ENCODE measurements at places on chromosomes 6 and 20.

- DNase-seq = no peak
Measured at GRCh38 chr6:170149681-170150589, 140.9 kb downstream of the DLL1 start.

DNA sequence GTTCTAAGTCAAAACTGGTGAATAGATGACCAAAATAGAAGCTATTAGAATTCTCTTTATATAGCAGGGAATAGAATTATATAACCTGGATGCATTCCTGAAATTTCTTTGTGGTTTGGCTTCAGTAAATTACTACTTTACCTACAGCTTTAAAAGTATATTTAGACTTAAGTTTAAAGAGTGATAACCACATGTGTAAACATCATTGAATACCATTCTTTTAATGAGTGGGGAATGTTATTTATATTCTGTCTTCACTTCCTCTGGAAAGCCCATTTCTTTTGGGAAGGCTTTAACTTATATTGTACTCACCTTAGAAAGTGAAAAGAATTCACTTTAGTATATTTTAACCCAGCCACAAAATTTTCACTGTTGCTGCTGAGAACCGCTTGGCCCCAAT is 39.1 kb downstream of the PLEKHG1 start:
- DNase-seq = no peak

- DNase-seq = no peak
Measured at GRCh38 chr20:61099806-61100205, 152.3 kb upstream of the CDH4 start.

GRCh38 chr20:3461911-3462677 is 8.7 kb upstream of the ATRN start:
- DNase-seq = no peak

GRCh38 chr6:46410334-46410953 is 80.8 kb downstream of the RCAN2 start:
- DNase-seq = peak; percentile 55

- DNase-seq = no peak
Measured at GRCh38 chr20:21006611-21007010, 99.5 kb downstream of the LINC00237 start.

DNA sequence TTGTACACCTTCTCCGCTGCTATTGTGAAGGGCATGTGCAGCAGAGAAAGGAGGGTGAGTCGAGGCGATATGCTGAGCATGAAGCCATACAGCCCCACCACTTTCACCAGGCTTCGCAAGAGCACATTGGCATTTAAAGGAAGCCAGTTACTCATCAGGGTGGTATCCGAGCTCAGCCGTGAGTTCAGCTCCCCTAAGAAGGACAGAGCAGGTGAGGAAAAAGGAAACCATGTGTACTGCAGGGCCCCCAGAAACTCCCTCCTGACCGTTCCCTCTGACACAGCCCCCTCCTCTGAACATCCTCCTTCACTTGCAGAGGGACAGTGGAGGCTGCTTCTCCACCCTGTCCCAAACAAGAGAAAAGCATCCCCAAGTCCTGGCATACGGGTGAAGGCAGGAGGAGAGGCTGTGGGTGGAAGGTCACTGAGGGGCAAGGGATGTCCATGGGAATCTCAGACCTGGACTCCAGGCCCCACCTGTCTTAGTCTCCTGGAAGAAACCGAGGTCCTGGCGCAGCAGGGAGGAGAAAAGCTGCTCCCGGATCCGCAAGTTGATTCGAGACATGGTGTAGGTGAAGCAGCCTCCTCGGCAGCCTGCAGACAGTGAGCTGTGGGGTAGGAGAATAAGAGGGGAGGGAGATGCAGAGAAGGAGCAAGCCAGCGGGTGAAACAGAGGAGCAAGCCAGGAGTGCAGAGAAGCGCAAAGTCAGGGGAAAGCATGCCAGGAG is 3.2 kb downstream of the TAP2 start:
- DNase-seq = no peak

GRCh38 chr6:12286373-12287110 is 3.6 kb upstream of the EDN1 start:
- no peak for DNase-seq

DNA sequence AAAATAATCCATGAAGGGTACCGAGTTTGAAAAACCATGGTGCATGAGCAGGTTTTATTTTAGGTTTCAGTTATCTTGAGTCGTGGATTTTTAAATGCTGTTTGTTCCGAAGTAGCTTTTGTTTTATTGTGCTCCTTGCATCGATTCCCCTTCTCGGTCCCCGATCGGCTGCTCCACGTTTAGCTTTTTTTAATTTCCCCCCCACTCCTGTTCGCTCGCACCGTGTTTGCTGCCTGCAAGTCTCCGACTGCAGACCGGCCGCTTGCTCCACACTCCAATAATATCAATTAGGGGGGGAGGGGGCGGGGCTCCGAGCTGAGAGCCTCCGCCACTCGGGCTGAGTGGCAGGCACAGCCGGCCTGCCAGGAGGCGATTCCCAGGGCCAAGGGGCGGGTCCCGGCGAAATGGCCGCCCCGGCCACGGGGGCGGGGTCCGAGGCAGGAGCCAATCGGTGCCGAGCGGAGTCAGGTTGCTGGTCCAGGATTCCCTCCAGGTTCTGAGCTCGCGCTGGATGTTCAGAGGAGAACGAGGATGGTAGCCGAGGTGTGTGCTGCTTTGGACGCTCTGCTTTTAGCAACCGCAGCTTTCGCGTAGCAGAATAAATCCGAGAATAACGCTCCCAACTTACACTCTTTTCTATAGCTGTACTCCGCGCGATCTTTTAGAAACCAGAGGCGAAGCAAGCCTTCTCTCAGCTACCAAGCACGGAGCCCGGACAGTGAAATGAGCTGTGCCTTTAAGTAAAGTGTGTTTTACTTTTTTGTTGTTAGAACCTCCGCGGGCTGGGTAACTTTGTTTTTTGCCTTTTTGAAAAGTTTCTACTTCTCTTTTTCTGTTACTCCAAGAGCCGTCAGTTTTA is at the start of gene EPHA7:
Gene EPHA7 (minus strand): TSS at position 256 of the 859 bp plus-strand sequence. CDS start 218 bp downstream, at position 38.
- no peak for DNase-seq

DNA sequence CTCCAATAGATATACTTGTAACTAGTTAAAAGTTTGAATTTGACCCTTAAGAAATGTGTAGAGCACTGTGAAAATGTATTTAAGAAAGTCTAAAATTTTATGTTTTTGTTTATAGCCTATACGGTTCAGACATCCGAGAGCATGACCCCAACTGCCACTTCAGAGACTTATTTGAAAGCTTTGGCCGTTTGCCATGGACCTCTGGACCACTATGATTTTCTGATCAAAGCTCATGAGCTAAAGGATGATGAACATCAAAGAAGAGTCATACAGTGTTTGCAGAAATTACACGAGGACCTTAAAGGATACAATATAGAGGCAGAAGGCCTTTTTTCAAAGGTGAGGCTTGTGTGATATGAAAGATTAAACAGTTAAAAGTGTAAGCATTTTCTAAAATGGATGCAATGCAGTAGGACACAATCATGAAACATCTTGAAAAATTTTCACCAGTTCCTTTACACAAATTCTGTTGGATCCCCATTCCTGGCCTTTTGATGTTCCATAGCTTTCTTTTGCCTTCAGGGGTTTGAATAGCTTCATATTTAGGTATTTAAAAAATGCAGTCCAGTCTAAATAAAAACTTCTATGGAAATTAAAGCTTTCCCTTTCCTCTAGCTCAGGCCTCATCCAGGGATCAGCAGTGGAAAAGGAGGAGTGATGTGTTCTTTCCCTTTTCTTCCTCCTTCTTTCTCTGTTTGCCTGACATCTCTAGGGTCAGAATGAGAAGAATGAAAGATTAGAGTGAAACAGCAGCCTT is 29.0 kb downstream of the AFG1L start:
- no peak for DNase-seq

DNA sequence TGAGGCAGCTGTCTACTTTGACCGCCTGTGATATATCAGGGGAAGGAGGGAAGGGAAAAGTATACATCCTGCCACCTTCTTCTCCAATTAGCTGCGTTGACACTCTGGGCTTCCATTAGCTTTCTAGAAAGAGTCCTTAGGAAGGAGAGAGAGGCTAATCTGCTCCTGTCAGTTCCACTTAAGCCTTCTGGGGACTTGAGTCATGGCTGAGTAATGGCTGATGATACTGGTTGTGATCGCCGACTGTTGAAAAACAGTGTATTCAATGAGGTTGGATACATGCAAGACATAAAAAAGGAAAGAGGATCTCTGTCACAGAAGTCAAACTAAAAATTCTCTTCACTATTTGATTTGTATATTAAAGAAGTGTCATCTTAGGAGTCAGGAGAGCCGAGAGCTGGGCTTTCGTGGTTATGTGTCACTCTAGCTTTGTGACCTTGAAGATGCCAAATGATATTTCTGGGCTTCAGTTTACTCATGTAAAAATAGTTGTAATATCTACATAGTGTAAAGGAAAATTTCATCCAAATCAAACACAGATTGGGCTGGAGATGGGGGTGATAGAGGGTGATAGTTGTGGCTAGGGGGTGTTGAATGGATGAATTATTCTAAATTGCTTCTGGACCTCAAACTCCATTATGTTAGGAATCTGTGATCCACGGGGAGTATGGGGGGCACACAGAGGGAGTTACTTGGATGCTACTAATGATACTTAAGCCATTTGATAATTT is 189.0 kb downstream of the UST start:
- no peak for DNase-seq

- DNase-seq = no peak
Measured at GRCh38 chr20:10655720-10656669, 17.8 kb downstream of the JAG1 start.

- DNase-seq = no peak
Measured at GRCh38 chr6:124775121-124775520, 187.1 kb upstream of the RNF217 start.

GRCh38 chr20:20318365-20319161 is 49.3 kb upstream of the INSM1 start:
- no peak for DNase-seq

GRCh38 chr6:134766497-134766896 is 183.4 kb downstream of the ALDH8A1 start:
- no peak for DNase-seq

DNA sequence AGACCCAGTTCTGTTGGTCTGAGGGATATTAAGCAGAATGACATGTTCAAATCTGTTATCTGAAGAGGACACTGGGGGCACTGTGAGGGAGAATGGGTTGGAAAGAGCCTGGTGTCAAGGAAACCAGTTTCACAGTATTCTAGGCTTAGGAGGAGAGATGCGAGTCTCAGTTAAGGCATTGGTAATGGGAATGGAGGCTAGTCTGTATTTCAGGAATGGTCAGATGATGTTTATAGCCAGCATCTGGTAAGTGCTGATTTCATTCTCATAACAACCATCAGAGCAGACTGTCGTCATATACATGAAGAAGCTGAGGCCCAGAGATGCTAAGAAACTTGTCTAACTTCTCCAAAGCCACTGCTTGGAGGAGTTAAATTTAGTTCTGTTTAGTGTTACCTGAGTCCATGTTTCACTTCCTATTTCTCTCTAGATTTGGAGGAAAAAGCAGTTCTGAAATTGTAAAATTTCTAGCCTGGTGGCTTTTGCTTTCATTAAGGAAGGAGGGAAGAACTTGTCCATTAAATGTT is 242.0 kb downstream of the ARID1B start:
- peak; percentile 64 for DNase-seq

DNA sequence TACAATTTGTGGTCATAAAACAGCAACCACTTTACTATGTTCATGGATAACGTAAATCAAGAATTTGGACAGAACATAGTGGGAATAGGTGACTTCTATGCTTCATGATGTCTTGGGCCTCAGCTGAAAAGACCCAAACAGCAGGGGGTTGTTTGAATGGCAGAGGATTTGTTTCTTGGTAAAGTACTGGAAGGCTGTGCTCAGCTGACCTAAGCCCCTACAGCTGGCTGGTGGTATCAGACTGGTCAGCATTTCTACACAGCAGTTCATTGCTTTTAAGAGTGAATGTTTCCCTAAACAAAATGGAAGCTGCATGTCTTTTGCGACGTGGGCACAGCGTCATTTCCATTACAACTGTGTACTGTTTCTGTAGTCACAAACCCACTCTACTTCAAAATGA is 148.5 kb upstream of the DEFB112 start:
- DNase-seq = no peak

GRCh38 chr6:70277470-70277869 is 25.4 kb downstream of the COL9A1 start:
- no peak for DNase-seq

DNA sequence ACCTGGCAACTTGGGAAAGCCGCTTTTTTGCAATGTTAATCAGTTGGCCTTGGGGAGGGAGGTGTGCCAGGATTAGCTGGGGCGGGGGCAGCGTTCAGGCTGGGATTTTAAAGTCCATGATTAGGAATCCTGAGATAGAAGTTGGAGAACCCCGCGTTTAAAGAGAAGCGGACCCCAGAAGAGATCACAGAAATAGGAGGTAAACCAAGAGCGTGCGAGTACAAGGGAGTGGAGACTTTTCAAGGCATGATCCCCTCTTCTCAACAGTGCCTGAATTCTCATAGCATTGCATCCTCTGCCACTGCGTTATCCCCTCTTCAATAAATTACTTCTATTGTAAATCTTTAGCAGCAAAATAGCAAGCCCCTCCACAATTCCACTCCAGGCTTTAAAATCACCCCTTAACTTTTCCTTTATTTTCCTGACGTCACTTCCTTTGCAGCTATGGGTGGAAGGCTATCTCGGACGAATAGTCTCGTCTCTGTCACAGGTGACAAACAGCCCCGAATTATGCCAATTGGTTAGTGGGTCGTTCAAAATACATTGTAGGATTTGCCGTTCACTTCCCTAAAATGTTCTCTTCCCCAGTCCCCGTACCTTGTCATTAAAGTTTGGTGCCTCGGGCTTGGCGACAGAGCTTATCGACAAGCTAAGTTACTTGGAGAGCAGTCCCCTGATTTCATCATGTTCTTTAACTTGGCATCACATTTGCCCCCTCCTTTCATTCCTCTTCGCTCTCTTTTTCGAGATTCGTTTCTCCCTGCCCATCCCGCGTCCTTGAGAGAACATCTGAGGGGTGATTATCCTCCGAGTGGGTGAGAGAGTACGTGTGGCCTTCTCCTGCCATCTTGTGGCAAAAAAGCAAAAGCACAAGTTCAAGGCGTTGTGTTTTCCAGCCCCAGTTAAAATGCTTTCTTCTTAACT is 17.1 kb downstream of the OR2B2 start:
- peak; percentile 96 for DNase-seq

All from NAMALWA (cell line).